Omental fat pad (tissue), 4 donors: ENCODE measurements at places on chromosomes 6 and 20.

- no peak for DNase-seq
Observed at GRCh38 chr6:21431526-21431925, 162.0 kb upstream of the SOX4 start.

DNA sequence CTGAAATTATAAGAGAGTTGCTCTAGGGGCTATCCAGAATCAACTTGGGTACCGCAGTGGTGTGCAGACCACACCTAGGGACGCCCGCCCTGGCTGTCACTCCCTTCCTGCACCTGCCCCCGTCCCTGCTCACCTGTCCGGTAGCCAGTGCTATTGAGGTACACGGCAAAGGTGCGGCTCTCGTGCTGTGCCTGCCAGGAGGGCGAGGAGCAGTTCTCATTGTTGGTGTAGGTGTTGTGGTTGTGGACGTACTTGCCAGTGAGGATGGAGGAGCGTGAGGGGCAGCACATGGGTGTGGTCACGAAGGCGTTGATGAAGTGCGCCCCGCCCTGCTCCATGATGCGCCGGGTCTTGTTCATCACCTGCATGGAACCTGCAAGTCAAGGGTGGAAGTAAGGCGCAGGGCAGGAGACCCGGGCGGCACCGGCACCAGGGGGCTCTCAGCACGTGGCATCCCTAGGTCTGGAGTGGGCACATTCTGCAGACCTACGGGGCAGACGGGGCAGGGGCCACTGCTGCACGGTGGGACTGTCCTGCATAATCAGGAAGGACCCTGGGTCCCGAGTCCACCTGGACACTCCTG is 48.6 kb downstream of the SULF2 start:
- no peak for DNase-seq

- no peak for DNase-seq
Observed at GRCh38 chr6:17656644-17657043, 50.1 kb downstream of the NUP153 start.

GRCh38 chr6:18269253-18269652 is 4.9 kb upstream of the DEK start:
- no peak for DNase-seq

DNA sequence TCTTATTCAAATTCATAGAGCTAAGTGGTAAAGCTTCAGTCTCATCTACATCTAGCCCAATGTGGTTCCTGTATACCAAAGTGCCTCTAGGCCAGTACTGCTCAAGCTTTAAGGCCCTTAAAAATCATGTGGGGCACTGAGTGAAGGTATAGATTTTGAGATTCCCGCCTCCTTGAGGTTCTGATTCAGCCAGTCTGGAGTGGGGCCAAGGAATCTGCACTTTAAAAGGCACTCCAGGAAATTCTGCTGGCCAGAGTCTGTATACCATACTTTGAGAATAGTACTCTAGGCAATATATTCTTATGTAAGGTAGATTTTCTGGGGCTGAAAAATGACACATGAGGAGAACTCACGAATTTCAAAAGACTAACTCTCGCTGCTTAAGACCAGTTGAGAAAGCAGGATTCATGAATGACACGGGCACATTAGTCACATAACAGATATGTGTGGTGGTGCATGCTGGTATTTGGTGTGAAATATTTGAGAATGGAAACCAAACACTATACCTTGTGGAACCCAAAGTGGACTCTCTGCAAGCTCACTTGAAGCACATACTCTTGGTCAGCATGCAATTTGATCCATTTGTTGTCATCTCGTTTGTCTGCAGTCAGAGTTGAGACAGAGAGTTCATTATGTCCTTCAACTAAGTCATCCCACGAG is 47.6 kb upstream of the SIM1 start:
- DNase-seq: no peak

GRCh38 chr6:125377621-125378020 is 75.9 kb upstream of the HDDC2 start:
- no peak for DNase-seq

DNA sequence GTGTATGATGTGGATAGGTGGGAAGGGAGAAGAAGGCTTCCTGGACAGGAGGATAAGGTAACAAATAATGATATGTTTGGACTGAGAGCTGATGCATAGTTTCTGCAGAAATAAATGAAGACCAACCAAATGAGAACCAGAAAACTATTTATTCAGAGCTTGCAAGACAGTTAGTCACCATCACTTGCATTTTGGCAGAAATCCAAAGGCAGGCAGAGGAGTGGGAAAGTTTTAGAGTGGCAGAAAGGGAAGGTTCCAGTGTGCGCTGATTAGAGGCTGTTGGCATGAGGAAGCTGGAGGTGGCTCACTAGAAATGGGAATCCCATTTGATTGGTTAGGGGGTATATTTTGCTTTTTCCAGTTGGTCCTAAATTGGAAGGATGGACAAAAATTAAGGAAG is 13.0 kb upstream of the F13A1 start:
- DNase-seq: no peak

- no peak for DNase-seq
Observed at GRCh38 chr6:134406311-134406710, 88.4 kb upstream of the SGK1 start.

DNA sequence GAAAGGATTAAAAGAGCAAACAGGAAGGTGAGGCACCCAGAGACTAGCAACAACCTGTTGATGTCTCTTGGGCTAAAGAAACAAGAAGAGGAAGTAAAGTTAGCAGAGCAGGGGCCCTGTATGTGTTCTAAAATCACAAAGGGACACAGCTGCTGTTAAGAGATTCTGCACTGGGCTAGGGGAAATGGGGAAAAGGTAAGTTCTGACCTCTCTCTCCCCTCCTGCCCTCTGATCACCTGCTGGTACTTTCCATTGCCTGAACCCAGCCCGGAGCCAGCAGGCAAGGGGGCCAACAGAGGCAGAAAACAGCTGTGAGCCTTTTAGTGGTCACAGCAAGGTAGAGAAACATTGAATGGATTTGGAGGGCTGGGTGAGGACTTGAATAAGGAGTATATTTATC is 13.5 kb upstream of the CNR1 start:
- no peak for DNase-seq

DNA sequence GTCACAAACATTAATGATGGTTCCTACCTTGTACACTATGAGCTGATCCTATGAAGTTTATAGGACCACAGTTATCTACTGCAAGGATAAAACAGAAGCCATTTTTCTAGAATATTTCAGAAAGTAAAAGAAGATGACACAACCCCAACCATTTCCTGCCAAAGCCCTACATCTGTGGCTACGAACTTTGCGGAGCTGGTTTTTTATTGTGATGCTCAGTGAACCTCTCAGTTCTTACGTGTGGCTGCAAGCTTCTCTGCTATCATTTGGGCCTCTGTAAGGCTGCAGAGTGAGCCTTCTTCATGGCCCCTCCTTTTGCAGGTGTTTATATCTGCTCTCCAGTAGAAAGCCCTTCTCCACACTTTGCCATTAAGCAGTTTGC is 17.8 kb upstream of the TAGAP start:
- no peak for DNase-seq

DNA sequence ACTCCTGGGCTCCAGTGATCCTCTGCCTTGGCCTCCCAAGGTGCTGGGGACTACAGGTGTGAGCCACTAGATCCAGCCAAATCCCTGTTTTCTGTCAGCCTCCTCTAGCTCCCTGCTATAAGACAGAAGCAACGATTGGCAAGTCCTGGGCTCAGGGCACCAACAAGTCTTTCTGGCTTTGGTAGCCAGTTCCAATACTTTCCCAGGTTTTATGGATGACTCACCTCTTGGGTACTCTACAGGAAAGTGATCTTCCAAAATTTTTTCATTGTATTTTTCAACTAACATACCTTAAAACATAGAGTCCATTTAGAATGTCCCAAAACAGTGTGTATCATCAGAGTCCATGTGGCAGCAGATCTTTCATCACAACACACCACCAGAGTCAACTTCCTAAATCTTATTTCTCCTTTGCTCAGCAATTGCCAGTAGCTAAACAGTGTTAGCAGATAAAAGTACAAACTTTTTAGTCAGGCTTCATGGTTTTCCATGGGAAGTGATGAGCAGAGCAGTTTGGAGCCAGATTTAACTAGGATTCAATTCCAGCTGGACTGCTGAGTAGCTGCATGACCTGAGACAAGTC is 13.3 kb downstream of the GABBR1 start:
- no peak for DNase-seq

GRCh38 chr6:35972471-35973367 is 51.7 kb downstream of the SLC26A8 start:
- DNase-seq: no peak

DNA sequence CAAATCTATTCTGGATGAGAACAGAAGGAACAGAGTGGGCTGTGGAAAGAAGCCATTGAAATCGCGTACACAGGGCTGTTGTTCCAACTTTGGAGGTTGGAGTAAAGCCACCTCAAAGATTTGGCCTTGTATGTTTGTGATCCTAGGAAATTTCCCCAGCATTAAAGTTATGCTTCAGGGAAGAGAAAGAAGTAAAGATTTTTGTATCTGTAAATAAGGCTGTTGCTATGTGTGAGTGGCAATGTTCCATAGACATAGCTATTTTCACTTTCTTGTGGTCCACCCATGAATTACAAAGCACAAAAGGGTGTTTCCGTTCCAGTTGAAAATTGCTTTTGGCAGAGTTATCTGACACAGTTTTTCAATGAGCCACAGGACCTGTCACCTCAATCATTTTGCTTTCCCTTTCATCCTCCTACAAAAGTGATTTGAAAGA is 321.3 kb downstream of the TFAP2B start:
- no peak for DNase-seq

DNA sequence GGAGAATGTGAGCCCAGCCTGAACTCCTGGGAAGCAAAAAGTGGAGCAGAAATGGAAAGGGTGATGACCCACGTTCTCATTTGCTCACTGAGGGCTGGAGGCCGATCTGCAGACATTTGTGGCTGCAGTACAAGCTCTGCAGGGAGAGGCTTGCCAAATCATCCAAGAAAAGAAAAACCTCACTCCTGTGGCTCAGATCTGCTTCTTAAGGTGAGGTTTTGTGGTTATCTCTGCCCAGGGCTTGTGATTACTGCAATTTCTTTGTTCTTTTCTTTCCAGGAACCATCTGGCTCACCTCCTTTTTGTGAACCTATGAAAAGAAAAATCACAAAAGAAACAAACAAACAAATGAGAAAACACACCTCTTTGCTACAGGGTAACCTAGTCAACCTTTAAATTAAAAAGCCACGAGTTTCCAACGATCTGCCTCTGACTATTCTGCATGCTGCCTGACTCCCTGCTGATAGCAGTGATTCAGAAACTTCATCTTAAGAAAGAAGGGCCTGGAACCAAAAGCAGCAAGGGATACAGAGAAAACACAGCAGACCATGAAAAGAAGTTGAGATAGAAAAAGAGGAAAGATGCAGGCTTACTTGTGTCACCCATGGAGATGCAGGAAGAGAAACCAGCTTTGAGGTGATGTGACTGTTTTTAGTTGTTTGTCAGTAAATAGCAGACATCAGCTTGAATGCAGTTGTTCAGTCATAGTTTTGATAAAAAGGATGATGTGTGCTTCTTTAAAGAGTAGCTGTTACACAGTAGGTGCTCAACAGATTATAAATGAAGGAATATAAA is 165.1 kb downstream of the LMBRD1 start:
- DNase-seq: no peak

GRCh38 chr6:150231525-150231850 is 88.6 kb downstream of the PPP1R14C start:
- no peak for DNase-seq

DNA sequence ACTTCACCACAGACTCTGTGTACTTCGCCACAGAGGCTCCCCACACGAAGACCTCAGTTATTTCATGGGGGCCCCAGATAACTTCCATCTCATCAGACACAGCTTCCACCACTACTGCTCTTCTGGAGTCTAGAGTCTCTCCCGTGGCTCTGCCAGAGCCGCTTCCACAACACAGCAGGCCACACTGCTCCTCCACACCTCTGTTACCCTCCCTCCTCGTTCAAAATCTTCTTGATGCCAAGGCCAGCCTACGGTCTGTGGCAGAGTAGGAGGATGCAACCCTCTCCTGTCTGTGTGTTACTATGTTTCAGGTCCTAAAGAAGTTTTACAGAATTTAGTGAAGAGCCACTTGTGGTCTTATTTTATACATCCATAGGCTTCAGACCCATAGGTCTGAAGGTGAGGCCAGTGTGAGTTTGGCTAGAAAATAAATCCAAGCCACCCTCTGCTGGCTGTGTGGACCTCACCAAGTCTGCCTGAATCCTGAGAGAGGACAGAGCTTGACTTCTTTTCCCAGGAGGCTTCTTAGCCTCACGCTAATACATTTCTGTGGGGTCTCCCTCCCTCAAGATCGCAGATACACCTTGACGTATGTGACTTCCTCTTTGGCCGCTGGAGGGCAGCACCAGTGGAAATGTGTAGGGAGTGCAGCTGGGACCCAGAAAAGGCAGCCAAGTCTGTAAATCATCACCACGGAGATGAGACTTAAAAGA is 197.7 kb downstream of the FAXC start:
- no peak for DNase-seq

GRCh38 chr20:10530883-10531282 is 95.8 kb downstream of the SLX4IP start:
- no peak for DNase-seq

GRCh38 chr6:148530394-148530953 is 187.8 kb downstream of the SASH1 start:
- no peak for DNase-seq

DNA sequence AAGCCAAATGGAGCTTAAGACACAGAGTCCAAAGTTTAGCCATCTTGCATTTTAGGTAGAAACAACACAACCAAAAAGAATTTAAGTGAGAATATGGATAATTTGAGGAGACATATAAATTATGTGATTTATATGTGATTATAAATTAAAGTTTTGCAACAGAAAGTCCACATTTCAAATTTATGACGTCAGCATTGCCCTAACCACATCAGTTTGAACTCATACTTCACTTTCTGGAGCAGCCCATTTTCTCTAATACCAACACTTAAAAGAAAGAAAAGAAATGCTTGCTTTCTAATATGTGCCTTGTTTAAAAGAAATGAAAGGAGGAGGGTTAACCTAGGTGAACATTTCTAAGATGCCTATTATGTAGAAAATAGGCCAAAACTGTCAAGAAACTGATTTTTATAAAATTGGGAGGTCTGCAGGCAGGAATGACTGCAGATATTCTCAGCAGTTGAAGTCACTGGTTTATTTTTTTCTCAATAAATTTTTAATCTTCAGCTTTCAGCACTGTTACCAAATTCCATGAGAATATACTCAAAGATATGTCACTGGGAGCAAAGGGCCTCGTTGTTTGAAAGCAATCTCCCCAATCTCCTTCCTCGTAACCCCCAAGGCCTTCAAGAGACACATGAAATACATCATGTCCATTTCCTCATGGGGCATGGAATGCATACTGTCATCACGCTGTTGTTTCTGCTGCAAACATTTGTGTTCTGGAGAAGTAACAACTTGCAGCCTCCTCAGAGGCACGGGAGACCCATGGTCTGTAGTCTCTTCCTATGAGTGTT is 137.8 kb downstream of the SOD2 start:
- no peak for DNase-seq

- DNase-seq: no peak
Observed at GRCh38 chr6:158396136-158396535, 83.9 kb downstream of the TULP4 start.

- DNase-seq: no peak
Observed at GRCh38 chr20:48772183-48772976, 55.4 kb downstream of the PREX1 start.
